ENCODE measurements at places on chromosomes 7 and 10. TPM values are rescaled to one million over a fixed set of nuclear protein-coding genes. Genes with fewer than 3 reads are reported as not detected.

The LDB3 gene
- total RNA-seq = 2.2 TPM

The CRYGN gene
- 45.5 TPM for total RNA-seq

DNA sequence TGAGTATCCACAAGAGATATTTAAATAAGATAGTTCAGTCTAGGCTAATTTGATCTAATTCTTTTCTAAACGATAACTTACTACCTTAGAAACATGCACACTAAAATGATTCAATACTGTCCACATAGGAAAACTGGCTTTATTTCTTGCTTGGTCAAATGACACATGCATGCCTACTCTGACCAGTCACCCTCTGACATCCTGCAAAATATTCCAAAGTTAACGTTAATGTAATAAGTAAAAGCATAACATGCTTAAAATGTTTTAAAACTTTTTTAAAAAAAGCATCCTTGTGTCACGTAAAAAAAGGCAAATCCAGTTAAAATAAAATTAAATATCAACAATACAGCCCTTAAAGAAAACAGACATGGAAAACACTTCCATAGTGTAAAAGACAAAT is 70.2 kb downstream of the UBE2H start:
- no peak overlapping the region for H3K4me3 ChIP-seq
- H3K4me1 ChIP-seq = peaks cover 18% of the 10 kb centered on the region
- H3K27ac ChIP-seq = no peak overlapping the region
- no peaks in the 10 kb centered on the region for H3K36me3 ChIP-seq
- DNase-seq = no peak

DNA sequence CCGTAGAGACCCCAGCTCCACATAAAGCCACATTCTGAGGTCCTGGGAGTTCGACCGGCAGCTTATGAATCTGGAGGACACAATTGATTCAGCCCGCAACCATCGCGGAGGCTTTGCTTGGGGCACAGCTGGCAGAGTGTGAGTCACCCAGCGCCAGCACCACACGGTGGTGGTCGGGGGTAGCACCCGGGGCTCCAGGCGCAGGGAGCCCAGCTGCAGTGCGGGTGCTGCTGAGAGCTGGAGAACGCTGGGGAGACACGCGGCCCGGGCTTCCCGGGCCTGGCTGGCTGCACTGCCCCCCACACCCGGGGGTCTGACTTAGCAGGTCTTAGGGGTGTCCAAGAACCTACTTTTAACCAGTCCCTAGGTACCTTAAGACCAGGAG is 87.9 kb downstream of the PAXIP1 start:
- no peak for DNase-seq
- no peaks in the 10 kb centered on the region for H3K27me3 ChIP-seq
- H3K27ac ChIP-seq = no peak overlapping the region
- H3K36me3 ChIP-seq = no peaks in the 10 kb centered on the region
- no peak overlapping the region for H3K4me3 ChIP-seq
